ENCODE measurements at places on chromosomes 7 and 10.

- no peak for DNase-seq
Measured at GRCh38 chr10:104342941-104343411, 4.7 kb upstream of the ITPRIP start.

- DNase-seq = no peak
Measured at GRCh38 chr10:118694848-118695247, 59.9 kb downstream of the CACUL1 start.

GRCh38 chr7:90599892-90600555, 3.9 kb downstream of the CDK14 start:
- DNase-seq = no peak

GRCh38 chr10:7054915-7055314, 355.9 kb downstream of the SFMBT2 start:
- DNase-seq = peak; percentile 26

GRCh38 chr7:20219446-20220292, 2.5 kb upstream of the MACC1 start:
- DNase-seq = peak; percentile 34

- DNase-seq = no peak
Measured at GRCh38 chr7:94149789-94150545, 145.8 kb upstream of the BET1 start.

- DNase-seq = no peak
Measured at GRCh38 chr7:39035903-39036302, 58.2 kb downstream of the POU6F2 start.
